ENCODE measurements at places on chromosomes 4 and X. TPM values are rescaled to one million over a fixed set of nuclear protein-coding genes. Genes with fewer than 3 reads are reported as not detected.

Gene ETDA
- total RNA-seq = not detected

Gene CDKL2
- total RNA-seq = 32.4 TPM

Gene TMPRSS11D
- not detected for total RNA-seq

Gene TIMM8A
- 4.9 TPM for total RNA-seq

Gene TBC1D8B
- 13.3 TPM for total RNA-seq

- no peak for DNase-seq
These were observed 78.7 kb downstream of the RBM47 start for GRCh38 chr4:40550948-40551462.

DNA sequence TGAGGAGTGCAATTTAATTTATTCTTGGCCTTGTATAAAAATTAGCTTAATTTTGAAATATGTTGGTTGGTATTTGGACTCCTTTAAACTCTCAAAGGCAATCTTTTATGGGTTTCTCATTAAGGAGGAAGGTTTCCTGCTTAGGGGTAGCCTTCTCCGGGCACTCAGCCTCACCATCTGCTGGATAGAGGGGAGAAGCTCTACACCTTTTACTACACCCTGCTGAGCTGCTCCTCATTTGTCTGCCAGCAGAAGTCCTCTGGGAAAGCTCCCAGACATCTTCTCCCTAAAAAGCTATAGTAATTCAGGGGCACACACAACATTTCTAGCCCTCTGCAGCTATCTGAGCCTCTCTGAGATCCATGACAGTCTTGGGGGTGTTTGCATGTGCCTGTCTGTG, 179.1 kb downstream of the SOWAHB start:
- no peak for DNase-seq

DNA sequence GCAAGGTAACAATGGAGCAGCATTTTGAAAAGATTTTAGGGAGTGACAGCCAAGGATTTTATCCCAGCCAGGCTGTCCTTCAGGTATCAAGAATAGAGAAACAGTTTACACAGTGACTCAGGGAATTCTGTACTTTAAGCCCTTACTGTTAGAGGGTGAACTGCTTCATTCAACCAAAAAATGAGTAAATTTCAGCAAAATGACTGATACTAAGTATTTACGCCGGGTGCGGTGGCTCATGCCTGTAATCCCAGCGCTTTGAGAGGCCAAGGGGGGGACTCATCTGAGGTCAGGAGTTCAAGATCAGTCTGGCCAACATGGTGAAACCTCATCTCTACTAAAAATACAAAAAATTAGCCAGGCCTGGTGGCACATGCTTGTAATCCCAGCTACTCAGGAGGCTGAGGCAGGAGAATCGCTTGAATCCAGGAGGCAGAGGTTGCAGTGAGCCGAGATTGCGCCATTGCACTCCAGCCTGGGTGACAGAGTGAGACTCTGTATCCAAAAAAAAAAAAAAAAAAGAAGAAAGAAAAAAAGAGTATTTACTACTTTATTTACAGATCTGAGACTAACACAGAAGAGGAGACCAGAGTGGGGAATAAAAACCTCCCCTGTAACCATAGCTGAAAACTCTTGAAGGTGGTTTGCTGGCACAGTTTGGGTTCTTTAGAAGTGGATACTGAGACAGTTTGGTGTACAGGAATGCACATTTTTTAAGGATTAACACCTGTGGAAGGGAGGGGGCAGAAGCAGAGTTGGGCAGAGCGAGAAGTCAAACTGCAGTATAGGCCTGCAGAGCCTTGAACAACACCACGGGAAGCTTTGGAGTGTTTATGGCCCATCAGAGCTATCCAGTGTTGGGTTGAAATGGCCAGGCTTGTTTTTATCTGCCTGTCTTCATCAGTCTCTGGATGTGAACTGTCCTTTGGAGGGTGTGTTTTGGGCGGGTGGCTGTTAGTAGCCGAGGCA, 40.5 kb downstream of the TMEM131L start:
- no peak for DNase-seq

- no peak for DNase-seq
These were observed 11.0 kb upstream of the VCX3B start for GRCh38 chrX:8453611-8454010.

DNA sequence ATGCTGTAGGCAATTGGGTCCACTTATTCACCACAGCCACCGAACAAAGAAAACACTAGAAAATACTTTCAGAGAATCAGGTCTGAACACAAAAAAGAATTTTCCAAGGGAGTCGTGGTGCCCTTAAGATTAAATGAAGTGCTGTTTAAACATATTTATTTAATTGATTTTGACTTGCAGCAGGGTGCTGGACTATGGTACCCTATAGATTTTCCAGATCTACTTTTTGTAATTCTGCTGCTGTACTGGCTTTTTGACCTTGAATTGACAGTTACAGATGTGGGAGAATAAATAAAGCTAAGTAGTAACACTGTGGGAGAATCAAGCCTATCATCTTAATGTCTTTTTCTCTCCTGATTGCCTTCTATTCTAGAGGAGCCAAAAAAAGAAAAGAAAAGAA, 735.3 kb upstream of the FTHL17 start:
- no peak for DNase-seq

- DNase-seq = peak; percentile 97
These were observed at the start of gene RAP1GDS1 for GRCh38 chr4:98260579-98261404. Gene RAP1GDS1, plus strand, starts transcription at chr4:98261384. Its CDS starts 182 bp downstream, at chr4:98261566.

GRCh38 chr4:4320951-4321714, 31.1 kb downstream of the ZBTB49 start:
- DNase-seq = no peak

DNA sequence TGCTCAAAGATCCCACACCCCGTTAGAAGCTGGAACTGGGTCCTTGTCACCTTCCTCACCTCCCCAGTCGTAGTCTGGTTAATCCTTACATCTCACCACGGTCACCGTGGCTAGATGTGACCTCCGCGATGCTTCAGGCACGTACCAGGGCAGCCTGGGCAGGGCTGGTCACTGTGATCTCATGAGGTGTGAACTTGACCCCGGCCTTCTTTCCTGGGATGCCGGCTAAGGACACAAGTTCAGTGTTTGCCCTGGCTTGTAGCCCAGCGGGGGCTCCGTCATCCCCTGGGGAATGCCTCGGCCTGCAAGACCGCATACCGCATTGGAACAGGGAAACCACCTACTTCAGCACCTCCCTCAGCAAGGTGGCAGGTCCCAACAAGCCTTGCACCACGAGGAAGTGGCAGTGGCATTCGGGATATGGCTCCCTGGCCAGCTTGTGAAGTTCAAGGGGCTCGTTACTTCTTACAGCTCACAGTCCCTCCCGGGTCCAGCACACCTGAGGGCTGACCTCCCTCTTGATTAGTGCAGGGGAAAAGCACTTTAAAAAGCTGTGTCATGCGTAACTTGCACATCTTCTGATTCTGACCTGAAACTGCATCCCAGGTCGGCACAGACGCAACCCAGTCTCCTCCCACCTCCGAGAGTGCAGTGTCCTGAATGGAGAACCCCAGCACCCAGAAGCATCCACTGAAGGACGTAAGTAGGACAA, 25.9 kb downstream of the NOP14 start:
- DNase-seq = no peak

DNA sequence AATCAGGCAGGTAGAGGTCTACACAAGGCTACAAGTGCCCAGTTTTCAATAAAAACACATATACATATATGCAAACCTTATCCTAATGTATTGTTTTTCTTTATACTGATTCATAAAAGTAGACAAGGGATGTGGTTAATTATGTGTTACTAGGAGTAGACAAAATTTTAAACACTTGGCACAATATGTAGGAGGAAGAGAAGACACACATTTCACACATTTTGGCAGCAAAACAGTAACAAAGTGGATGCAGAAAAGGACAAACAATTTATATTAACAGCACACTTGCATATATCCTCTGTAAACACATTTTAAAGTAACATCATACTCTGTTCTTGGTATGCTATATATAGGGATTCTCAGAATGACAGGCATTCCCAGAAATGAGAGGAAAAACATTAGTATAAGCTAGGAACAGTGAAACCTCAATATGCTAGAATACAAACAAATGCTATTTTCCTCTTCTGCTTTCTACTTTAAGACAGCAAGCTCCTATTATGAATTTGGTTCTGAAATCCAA, 63.8 kb downstream of the GPRIN3 start:
- no peak for DNase-seq

GRCh38 chrX:42943051-42943974, 165.3 kb upstream of the PPP1R2C start:
- no peak for DNase-seq

DNA sequence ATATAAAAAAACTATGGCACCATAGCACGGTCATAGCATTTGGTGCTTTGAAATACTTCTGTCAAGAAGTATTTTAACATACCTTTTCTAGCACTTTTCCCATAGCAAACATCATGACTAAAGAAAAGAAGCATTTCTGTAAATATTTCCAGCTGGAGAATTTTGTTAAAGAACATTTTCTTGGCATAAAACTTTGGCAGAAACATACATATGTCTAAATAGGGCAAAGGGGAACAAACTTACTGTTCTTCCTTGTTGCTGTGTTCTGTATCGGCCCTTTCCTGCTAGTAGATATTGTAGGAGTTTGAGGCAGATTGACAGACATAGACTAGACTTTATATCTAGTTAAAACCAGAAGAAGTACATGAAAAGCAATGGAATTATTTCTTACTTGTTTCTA, 2368.5 kb downstream of the PCDH7 start:
- DNase-seq = no peak

- DNase-seq = no peak
These were observed 8.5 kb upstream of the CCSER1 start for GRCh38 chr4:90118527-90119195.

GRCh38 chrX:48471504-48471903, 1.4 kb upstream of the SLC38A5 start:
- no peak for DNase-seq

DNA sequence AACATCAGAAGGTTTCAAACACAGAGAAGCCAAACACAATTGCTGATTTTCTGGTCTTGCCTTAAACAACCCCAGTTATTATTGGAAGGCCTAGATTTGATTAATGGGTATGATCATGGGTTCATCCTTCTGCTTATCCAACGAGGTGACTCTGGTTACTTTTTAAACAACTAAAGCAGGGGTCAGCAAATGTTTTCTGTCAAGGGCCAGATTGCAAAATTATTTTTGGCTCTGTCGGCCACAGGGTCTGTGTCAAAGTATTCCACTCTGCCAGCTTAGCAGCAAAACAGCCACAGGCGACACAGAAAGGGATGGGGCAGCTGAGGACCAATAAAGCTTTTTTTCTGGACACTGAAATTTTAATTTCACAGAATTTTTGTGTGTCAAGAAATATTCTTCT, 249.1 kb upstream of the STS start:
- DNase-seq = no peak
